K562 (cell line): ENCODE measurements at places on chromosomes 7 and 10.

DNA sequence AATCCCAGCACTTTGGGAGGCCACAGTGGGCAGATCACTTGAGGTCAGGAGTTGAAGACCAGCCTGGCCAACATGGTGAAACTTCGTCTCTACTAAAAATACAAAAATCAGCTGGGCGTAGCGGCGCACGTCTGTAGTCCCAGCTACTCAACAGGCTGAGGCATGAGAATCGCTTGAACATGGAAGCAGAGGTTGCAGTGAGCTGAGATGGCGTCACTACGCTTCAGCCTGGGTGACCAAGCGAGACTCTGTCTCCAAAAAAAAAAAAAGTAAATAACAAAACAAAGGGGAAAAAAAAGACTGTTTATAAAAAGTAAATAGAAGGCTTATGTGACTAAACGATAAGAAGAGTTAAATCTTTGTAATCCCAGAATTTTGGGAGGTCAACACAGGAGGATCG, 15.0 kb upstream of the DNMBP start:
- DNase-seq = no peak

- peak; percentile 55 for DNase-seq
Observed at GRCh38 chr7:155862123-155862892, 50.0 kb upstream of the SHH start.

DNA sequence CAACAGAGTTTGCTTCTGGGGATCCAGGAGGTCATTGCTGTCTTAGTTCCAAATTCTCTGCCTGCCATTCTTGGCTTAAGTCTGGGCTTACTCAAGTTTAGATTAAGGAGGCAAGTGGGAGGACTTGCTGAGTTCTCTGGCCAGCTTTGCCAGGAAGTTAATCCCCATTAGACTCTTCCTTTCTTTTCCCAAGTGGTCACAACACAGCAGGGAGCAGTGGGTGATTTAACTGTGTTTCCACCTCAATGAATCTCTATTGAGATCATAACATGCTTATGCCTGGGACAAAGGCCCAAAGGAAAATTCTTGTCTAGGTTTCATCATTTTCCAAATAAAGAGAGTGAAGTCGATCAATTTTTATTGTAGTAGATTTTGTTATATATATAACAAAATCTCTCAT, 1159.6 kb downstream of the SORCS3 start:
- no peak for DNase-seq

DNA sequence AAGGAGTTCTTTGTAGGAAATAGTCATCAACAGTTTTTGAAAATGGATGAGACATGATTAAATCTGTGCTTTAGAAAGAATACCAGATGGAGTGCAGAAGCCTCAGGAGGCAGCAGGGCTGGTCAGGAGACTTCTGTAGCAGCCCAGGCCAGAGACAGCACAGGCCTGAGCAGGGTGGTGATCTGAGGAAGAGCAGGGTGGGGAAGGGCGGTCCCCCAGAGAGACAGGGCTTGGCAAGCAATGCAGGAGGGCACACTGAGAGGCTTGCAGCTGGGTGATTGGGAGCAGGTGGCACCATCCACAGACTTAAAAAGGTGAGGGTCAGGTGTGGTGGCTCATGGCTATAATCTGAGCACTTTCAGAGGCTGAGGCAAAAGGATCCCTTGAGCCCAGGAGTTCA, 4.3 kb upstream of the SMKR1 start:
- no peak for DNase-seq
